ENCODE measurements at places on chromosomes 7 and 10.

DNA sequence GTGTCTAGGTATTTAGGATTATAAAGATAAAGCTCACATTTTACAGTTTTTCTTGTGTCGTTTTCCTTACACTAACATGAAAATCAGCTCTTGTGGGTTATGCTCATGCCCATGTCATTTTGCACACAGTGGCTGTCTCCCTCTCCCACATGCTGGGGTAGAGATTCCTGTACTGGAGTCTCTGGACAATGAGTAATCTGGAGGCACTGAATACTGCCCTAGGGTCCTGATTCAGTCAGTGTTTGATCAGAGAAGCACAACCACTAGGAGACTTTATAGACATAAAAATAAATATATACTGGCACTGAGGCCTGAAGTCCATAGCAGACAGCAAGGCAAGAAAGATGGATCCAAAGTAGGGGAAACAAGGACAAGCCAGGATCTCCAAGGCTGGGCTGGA, 1008.8 kb downstream of the KCNMA1 start:
- no peak for DNase-seq

DNA sequence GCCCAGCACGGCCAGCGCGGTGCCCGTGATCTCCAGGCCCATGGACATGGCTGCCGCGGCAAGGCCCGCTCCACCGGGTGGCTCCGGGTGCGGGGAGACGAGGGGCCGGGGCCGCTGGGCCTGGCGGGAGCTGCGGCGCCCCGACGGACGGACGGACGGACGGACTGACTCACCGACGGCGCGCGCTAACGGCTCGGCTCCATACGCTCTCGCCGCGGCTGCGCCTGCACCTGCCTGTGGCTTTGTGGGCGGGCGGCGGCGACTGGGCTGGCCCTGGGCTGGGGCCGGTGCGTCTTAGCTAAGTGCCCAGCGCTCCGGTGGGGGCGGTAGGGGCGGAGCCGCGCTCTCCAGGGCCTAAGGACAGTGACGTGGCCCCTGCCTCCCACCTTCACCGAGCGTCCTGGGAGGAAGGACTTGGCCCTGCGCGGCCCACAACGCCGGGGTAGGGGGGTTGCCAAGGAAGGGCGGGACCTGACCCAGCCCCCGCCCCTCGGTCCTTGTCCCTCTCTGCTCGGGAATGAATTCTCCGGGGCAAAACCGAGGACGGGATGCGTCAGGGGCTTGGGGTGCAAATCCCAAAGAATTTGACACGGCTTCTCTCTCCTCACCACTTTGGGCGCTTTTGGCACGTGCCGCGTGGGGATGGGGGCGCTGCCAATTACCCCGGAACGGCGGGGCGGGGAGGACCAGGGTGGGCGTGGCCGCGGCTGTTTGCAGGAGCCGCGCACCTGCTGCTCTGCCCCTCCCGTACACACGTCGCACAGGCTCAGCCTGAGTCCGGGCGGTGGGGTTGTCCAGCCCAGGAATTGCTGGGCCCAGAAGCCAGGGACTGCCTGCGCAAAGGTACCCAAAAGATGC, at the start of gene CLDN3:
CLDN3 (minus strand) TSS at position 269 of the 858 bp plus-strand sequence; CDS start at position 48, 221 bp downstream.
- DNase-seq, result no peak

DNA sequence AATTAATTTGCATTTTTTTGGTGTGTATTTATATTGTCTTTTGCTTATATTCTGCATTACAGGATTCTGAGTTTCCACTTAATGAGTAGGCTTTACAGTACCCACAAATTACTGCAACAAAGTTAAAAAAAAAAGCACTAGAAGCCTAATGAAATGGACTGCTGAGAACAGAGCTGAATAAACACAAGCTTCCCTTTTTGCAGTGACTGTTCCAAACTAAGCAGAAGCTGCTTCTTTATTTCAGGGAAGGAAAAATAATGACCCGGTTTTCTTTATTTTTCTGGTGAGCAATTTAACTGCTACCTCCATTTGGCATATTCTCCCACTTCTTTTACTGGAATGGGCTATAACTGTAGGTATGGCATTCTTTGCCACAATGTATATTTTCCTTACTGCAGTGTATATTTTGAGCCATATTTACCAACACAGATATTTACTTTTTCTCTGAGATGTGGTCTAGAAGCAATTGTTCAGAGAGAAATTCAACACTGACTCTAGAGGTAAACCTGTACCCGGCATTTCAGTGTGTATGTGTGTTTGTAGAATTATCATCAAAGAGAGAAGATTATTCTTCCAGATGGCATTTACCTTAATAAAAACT, 56.9 kb downstream of the HDAC9 start:
- DNase-seq, result no peak

DNA sequence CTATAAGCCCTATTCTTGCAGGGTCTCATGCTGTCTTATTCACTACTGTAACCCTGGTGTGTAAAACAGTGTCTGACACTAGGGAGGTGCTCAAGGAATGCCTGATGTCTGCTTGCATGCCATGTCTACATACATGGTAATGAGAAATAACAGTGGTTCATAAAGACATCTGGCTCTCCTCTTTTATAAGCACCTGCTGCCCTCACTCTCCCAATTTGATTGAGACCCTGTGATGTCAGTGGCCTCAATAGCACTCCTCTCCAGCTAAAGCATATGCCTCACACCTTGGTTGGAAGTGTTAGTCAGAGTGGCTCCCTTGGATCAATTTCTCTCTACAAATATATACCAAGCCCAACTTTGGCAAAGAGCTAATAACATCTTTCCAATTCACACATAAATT, 30.6 kb downstream of the ANK3 start:
- DNase-seq, result no peak

- peak; percentile 69 for DNase-seq
These were observed 31.9 kb upstream of the GUSB start for GRCh38 chr7:66013938-66014337.

GRCh38 chr7:78953726-78954363, 499.6 kb downstream of the MAGI2 start:
- DNase-seq, result no peak

GRCh38 chr10:101939008-101939648, 95.5 kb upstream of the KCNIP2 start:
- peak; percentile 96 for DNase-seq

- DNase-seq, result no peak
These were observed 14.4 kb downstream of the MARCHF5 start for GRCh38 chr10:92305133-92306072.

GRCh38 chr7:7176406-7177043, 5.8 kb upstream of the C1GALT1 start:
- peak; percentile 85 for DNase-seq

- no peak for DNase-seq
These were observed 263.8 kb upstream of the ZNF32 start for GRCh38 chr10:43912469-43912868.

- DNase-seq, result peak; percentile 37
These were observed 14.0 kb upstream of the SLC18A2 start for GRCh38 chr10:117226813-117227451.

DNA sequence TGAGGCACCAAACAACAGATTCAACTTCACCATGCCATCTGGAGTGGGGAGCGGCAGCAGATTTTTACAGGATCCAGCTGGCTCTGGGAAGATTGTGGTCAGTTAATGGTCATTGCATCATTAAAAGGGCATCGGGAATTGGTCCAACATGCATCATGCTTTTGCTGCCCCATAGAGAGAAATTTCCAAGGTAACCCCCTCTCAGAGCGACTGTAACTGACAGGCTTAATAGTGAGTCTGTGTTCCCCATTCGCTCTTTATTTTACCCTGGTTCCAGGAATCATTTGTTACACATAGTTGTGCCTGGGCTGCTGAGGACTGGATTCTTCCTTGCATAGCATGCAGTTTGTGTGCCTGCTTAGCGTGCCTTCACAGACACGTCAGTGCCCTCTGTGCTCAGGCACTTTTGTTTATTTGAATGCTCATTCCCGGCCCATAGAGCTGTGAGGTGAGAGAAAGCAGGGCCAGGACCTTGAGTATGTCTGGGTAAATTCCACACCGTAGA, 49.9 kb downstream of the CDHR3 start:
- DNase-seq, result peak; percentile 90

GRCh38 chr7:105810556-105810955, 65.8 kb downstream of the ATXN7L1 start:
- DNase-seq, result no peak

DNA sequence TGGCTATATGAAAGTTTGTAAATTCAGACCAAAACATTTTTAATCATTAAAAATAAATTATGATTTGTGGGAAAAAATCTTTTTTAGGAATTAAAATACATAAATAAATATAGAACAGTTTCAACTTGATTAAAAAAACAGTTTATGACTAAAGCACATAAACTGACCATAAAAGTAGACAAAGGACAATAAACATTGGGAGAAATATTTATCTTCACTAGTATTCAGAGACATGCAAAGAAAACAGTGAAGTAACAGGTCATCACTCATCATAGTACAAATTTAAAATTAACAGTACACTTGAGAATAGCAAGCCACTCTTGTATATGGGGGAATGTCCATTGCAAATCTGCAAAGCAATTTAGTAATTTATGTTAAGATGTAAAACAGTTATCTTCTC, 28.0 kb upstream of the CELF2 start:
- DNase-seq, result no peak

- DNase-seq, result no peak
These were observed 20.0 kb downstream of the SCIN start for GRCh38 chr7:12590559-12590958.

DNA sequence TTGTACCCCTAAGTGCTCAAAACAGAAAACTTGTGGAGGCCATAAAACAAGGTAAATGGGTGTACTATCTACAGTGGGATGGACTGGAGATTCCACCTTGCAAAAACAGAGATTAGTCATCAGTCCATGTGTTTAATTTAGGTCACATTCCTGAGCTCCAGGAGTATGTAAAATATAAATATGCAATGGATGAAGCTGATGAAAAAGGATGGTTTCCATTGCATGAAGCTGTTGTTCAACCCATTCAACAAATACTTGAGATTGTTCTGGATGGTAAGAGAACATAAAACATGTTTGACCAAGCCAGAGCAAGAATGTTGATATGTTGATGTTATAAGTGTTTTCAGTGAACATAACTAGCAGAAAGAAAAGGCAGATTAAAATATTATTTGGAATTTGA, 14.6 kb downstream of the ASB15 start:
- peak; percentile 43 for DNase-seq

- DNase-seq, result peak; percentile 7
These were observed 241.5 kb downstream of the PHTF2 start for GRCh38 chr7:78039790-78040776.

Measured in amniotic epithelial cell (primary cell).